Activated naive CD8-positive, alpha-beta T cell treated with anti-CD3 and anti-CD28 coated beads, Interleukin-2, amount 50 U/mL, for 24 hours (primary cell): ENCODE measurements at places on chromosomes 4 and X.

- H3K4me1 ChIP-seq, result no peaks in the 10 kb centered on the region
- no peak overlapping the region for H3K27ac ChIP-seq
- H3K27me3 ChIP-seq, result no peaks in the 10 kb centered on the region
- no peak for DNase-seq
- H3K36me3 ChIP-seq, result no peaks in the 10 kb centered on the region
- no peak overlapping the region for H3K4me3 ChIP-seq
Observed at GRCh38 chr4:136818811-136819330, 713.4 kb downstream of the PCDH18 start.

- no peak overlapping the region for H3K4me3 ChIP-seq
- DNase-seq, result no peak
- H3K36me3 ChIP-seq, result no peaks in the 10 kb centered on the region
- no peak overlapping the region for H3K27ac ChIP-seq
Observed at GRCh38 chr4:8704632-8705031, 112.1 kb downstream of the CPZ start.

DNA sequence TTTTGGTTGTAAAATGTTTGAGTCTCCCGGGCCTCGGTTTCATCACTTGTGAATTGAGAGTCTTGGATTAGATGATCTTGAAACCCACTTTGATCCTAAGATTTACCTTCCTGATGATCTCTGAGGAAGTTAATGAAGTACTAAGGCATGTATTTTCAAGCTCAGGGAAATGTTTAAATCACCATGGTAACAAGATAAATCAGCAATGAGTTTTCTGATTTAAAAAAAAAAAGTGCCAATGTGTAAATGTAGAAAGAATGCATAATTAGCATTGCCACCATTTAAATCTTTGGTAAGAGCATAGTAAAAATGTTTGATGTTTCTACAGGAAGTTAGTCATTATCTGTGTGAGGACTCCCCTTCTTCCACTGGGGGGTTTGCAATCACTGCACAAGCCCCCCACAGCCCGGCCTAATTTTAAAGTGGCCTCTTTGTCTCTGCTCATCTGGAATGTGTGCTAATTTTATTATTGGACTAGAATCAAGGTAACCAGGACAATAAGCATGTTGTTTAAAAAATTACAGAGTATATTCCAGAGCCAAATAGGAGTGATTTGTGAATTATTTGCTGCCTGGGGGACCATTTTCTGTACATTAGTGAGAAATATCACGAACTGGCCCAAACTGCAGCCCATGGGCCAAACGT, 93.6 kb downstream of the SLC34A2 start:
- peaks cover 9% of the 10 kb centered on the region for H3K36me3 ChIP-seq
- H3K27ac ChIP-seq, result no peak overlapping the region
- H3K4me1 ChIP-seq, result no peaks in the 10 kb centered on the region
- no peaks in the 10 kb centered on the region for H3K27me3 ChIP-seq

DNA sequence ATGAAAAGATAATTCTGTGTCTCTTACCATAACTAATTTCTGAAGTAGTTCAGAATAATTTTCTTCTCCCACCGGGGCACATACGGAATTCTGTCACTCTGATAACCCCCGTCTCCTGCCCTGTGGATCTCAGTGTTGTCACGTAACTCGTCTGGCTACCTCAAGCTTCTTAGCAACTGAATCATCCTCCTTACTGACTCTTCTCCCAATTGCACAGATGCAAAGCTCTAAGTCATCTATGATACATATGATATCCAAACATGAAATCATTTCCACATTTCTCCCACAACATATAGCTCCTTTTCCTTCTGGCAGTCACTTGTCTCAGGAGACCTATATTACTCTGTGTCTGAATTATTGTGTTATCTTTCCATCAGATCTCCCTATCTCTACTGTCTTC, 1043.1 kb upstream of the TENM3 start:
- H3K4me3 ChIP-seq, result no peak overlapping the region
- H3K27me3 ChIP-seq, result no peaks in the 10 kb centered on the region
- no peaks in the 10 kb centered on the region for H3K4me1 ChIP-seq
- no peak overlapping the region for H3K27ac ChIP-seq
- no peaks in the 10 kb centered on the region for H3K36me3 ChIP-seq

GRCh38 chr4:36414248-36414647, 132.8 kb downstream of the DTHD1 start:
- no peak for DNase-seq
- no peaks in the 10 kb centered on the region for H3K36me3 ChIP-seq
- peaks cover 22% of the 10 kb centered on the region for H3K27me3 ChIP-seq
- H3K4me3 ChIP-seq, result no peak overlapping the region

- no peak for DNase-seq
- no peak overlapping the region for H3K4me3 ChIP-seq
- peaks cover 24% of the 10 kb centered on the region for H3K36me3 ChIP-seq
- H3K27ac ChIP-seq, result no peak overlapping the region
- no peaks in the 10 kb centered on the region for H3K27me3 ChIP-seq
Observed at GRCh38 chr4:182875453-182876405, 41.5 kb downstream of the DCTD start.

DNA sequence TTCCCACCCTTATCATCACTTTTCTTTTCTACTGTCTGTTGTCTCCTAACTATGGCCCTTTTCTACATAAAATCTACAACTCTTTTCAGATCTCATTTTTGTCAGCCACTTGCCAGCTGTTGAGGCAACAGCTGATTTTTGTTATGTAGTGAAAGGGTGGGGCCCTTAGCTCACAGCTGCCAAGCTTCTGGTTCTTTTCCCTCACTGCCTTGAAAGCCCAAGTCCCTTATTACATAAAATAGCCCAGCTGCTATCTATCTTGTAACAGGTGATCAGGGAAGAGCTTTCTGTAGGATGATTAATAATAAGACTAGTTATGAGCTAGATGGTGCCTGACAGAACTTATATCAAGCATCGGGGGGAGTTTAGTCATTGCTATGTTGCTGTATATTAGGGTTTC, 45.9 kb downstream of the ADGRL3 start:
- no peak overlapping the region for H3K4me3 ChIP-seq
- H3K4me1 ChIP-seq, result no peaks in the 10 kb centered on the region
- no peaks in the 10 kb centered on the region for H3K27me3 ChIP-seq
- H3K27ac ChIP-seq, result no peak overlapping the region
- H3K36me3 ChIP-seq, result no peaks in the 10 kb centered on the region

GRCh38 chr4:47661741-47662140, 176.1 kb downstream of the CORIN start:
- H3K27ac ChIP-seq, result no peak overlapping the region
- no peak overlapping the region for H3K4me3 ChIP-seq
- no peaks in the 10 kb centered on the region for H3K4me1 ChIP-seq
- H3K27me3 ChIP-seq, result peaks cover 2% of the 10 kb centered on the region
- H3K36me3 ChIP-seq, result no peaks in the 10 kb centered on the region

DNA sequence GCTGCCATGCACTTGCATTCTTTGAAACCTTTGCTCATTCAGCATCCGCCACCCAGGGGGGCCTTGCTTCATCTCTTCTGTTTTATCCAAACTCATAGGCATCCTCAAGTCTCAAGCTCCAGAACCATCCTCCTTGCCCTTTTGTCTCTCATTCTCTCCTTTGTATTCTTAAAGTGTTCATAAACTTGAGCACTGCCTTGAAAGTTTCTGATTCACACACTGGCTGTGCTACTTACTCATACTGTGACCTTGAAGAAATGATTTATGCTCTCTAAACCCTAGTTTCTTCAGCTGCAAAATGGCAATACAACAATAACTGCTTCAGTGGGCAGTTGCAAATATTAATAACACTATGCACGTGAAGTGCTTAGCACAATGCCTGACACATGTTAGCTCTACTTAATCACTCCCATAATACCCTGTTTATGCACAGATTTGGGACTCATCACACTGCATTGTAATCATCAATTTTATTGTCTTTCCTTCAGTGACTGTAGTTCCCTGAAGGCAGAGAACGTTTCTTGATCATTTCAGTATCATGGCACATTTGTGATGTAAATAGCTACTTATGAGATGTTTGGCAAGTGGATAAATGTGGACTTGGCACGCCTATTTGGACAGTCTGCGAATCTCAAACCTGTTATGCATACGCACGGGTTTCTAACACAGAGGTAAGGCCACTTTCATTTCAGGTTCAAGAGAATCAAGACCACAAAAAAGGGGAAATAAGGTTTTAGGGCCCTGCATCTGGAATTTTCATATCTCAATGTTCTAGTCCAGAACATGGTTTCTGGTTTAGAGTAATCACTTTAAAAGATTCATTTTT, 291.0 kb downstream of the LDB2 start:
- no peaks in the 10 kb centered on the region for H3K4me1 ChIP-seq
- no peak overlapping the region for H3K27ac ChIP-seq
- H3K27me3 ChIP-seq, result no peaks in the 10 kb centered on the region
- no peak for DNase-seq
- H3K4me3 ChIP-seq, result no peak overlapping the region

DNA sequence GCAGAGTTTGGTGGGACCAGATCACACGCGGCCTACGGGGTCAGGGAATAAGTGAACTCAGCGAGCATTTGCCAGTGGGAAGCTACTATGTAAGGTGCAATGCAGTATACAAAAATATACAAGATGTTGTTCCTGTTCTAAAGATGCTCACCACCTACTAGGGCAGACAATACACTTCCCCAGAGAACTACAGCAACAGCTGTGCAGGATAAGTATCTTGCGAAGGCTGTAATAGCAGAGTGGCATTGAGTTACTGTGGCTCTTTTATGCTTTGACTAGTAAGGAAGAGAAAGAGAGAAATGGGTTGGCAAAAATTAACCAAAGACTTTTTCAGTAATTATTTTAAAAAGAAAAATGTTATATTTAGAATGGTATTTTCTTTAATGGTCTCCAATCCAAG, 61.2 kb downstream of the CDS1 start:
- H3K27me3 ChIP-seq, result no peaks in the 10 kb centered on the region
- no peaks in the 10 kb centered on the region for H3K4me1 ChIP-seq
- no peaks in the 10 kb centered on the region for H3K36me3 ChIP-seq
- no peak overlapping the region for H3K27ac ChIP-seq
- no peak for DNase-seq
- H3K4me3 ChIP-seq, result no peak overlapping the region

GRCh38 chrX:46602468-46603102, 29.0 kb downstream of the CHST7 start:
- H3K4me1 ChIP-seq, result no peaks in the 10 kb centered on the region
- H3K4me3 ChIP-seq, result no peak overlapping the region
- H3K27me3 ChIP-seq, result no peaks in the 10 kb centered on the region
- peaks cover 25% of the 10 kb centered on the region for H3K36me3 ChIP-seq

GRCh38 chr4:87017580-87018342, 83.0 kb downstream of the AFF1 start:
- peaks cover 3% of the 10 kb centered on the region for H3K36me3 ChIP-seq
- DNase-seq, result no peak
- H3K4me1 ChIP-seq, result peaks cover 91% of the 10 kb centered on the region
- peak overlapping the region; percentile 1 for H3K4me3 ChIP-seq
- peak overlapping the region; percentile 82 for H3K27ac ChIP-seq

DNA sequence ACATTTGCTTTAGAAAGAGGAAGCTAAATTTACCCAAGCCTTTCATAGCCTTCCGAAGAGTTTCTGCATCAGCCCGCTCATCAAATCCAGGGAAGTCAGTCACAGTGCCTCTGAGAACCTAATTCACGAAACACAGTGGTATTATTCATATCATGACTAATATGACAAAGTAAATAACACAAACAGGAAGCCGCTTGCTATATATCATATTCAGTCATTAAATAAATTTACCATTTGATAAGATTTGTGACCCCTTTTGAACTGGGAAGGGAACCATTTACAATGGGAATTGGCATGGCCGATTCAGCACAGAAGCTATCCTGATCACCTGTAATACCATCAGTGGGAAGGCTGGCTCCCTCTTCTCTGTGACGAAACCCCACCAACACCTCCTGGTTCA, 10.5 kb downstream of the ANXA5 start:
- H3K4me3 ChIP-seq, result no peak overlapping the region
- peaks cover 13% of the 10 kb centered on the region for H3K36me3 ChIP-seq
- H3K27ac ChIP-seq, result no peak overlapping the region
- H3K4me1 ChIP-seq, result no peaks in the 10 kb centered on the region
- DNase-seq, result no peak

DNA sequence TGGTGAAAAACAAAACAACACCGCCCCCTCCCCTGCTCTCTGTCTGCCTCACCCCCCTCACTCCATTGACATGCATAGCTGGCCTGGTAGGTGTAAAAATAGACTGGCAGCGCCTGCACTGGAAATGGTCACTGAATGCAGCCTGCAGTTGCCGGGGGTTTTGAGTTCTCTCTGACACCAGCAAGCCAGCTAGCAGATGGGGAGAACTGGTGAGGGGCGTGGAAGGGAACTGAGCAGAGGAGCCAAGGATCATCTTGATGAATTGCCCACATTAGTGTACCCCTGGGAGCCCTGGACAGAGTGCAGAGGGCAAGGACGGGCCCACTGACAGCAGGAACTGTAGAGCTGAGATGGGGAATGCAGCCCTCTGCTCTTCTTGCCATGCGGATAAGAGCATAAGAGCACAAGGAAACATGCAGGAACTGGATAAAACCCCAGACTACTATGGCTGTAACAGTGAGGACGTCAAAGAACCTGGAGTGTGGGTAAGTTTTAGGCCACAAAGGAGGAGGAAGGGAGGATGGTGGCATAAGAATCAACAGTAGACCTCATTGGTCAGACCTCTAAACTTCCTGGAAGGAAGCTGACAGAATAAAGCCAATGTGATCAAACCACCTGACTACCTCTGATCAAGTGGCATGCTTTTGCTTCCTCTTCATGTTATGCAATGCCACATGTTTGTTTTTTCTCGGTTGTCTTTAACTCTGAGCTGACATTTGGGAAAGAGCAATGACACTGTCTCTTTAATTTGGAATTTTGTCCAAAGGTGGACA, 96.3 kb downstream of the ANK2 start:
- no peak overlapping the region for H3K4me3 ChIP-seq
- H3K27ac ChIP-seq, result no peak overlapping the region
- H3K4me1 ChIP-seq, result peaks cover 2% of the 10 kb centered on the region
- H3K27me3 ChIP-seq, result no peaks in the 10 kb centered on the region
- H3K36me3 ChIP-seq, result no peaks in the 10 kb centered on the region
- no peak for DNase-seq

GRCh38 chr4:84622959-84623358, 40.0 kb downstream of the CDS1 start:
- DNase-seq, result no peak
- H3K4me3 ChIP-seq, result no peak overlapping the region
- H3K36me3 ChIP-seq, result no peaks in the 10 kb centered on the region
- H3K27me3 ChIP-seq, result no peaks in the 10 kb centered on the region

DNA sequence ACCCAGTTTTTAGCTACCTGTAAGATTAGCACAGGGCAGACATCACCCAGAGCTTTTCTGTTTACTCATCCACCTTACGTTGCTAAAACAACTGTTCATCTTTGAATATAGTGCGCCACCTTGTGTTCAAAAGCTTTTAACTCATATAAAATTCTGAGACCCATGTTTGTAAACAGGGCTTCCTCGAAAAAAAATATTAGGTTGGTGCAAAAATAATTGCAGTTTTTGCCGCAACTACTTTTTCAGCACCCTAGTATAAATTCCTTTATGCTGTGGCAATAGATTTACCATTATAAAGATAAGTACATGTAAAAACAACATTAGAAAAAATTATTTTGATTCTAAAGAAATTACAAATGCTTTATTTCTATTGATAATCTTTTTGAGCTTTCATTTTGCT, 147.9 kb downstream of the LRBA start:
- no peaks in the 10 kb centered on the region for H3K4me1 ChIP-seq
- H3K4me3 ChIP-seq, result no peak overlapping the region
- DNase-seq, result no peak
